ENCODE measurements at places on chromosomes 3 and 15. TPM values are rescaled to one million over a fixed set of nuclear protein-coding genes. Genes with fewer than 3 reads are reported as not detected.

The CP gene
- total RNA-seq = 143 TPM

GRCh38 chr3:40186508-40186907 is 123.0 kb upstream of the EIF1B start:
- no peaks in the 10 kb centered on the region for H3K36me3 ChIP-seq
- no peaks in the 10 kb centered on the region for H3K27me3 ChIP-seq
- H3K4me1 ChIP-seq = no peaks in the 10 kb centered on the region
- no peak for DNase-seq
- no peak overlapping the region for H3K27ac ChIP-seq
- no peak overlapping the region for H3K4me3 ChIP-seq

The ZBBX gene
- 51.3 TPM for total RNA-seq

The P2RY12 gene
- total RNA-seq = 3.0 TPM

GRCh38 chr15:62472616-62473299 is 307.7 kb upstream of the C2CD4B start:
- H3K27me3 ChIP-seq = no peaks in the 10 kb centered on the region
- no peak overlapping the region for H3K27ac ChIP-seq
- DNase-seq = no peak
- no peaks in the 10 kb centered on the region for H3K36me3 ChIP-seq

DNA sequence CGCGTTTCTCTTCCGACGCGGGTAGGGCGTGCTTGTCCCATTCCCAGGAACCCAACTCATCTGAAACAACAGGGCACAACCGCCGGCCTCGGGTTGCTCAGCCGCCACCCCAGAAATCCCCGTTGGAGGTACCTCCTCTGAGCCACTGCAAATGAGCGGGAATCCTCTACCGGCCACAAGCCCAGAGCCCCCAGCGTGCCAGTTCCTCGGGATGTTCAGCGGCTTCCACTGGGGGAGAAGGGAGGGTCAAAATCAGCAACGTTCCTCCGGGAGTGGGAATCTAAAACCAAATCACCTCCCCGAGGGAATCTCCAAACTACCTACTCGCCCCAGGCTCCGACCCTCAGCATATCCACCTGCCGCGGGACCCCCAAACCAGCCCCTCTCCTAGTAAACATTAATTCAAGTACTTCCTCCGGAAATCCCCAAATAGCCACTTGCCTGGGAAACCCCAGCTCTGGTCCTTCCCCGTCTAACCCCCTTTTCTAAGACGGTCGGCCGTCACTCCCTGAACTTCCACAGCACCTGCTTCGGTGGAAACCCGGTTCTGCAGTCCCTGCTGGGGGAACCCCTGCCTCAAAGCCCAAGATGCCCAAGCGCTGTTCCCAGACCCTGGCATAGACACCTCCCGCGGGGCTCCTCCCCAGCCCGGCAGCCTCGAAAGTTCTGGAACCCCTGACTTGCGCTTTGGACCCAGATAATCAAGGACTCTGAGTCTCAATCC is 887 bp downstream of the OXTR start:
- peaks cover 36% of the 10 kb centered on the region for H3K27me3 ChIP-seq
- no peak for DNase-seq
- H3K4me3 ChIP-seq = no peak overlapping the region
- H3K36me3 ChIP-seq = no peaks in the 10 kb centered on the region

- peaks cover 3% of the 10 kb centered on the region for H3K36me3 ChIP-seq
- DNase-seq = peak; percentile 95
- H3K4me3 ChIP-seq = peak overlapping the region; percentile 47
- no peaks in the 10 kb centered on the region for H3K27me3 ChIP-seq
These were observed 30.0 kb downstream of the NBEAL2 start for GRCh38 chr3:47009225-47010110.

The C2CD4B gene
- total RNA-seq = 7.2 TPM

Data from lung (tissue), 17 donors.